ENCODE measurements at places on chromosomes 3 and 15. TPM values are rescaled to one million over a fixed set of nuclear protein-coding genes. Genes with fewer than 3 reads are reported as not detected.

Gene PRSS50
- 2.6 TPM for total RNA-seq

Gene TRIM42
- not detected for total RNA-seq

Gene CHRM5
- total RNA-seq: not detected

GRCh38 chr15:80072285-80072994, 13.0 kb downstream of the ZFAND6 start:
- H3K4me3 ChIP-seq: peak overlapping the region; percentile 10
- peaks cover 54% of the 10 kb centered on the region for H3K4me1 ChIP-seq
- no peak overlapping the region for H3K27ac ChIP-seq
- peak; percentile 13 for DNase-seq
- no peaks in the 10 kb centered on the region for H3K27me3 ChIP-seq

GRCh38 chr3:9915254-9916141, 1.4 kb upstream of the IL17RC start:
- peaks cover 49% of the 10 kb centered on the region for H3K4me1 ChIP-seq
- peak; percentile 73 for DNase-seq
- no peaks in the 10 kb centered on the region for H3K36me3 ChIP-seq
- H3K27me3 ChIP-seq: no peaks in the 10 kb centered on the region
- peak overlapping the region; percentile 93 for H3K27ac ChIP-seq
